NCI-H524 treated with DMSO at 0.1 percent for 48 hours (cell line): ENCODE measurements at places on chromosomes 7 and 10.

DNA sequence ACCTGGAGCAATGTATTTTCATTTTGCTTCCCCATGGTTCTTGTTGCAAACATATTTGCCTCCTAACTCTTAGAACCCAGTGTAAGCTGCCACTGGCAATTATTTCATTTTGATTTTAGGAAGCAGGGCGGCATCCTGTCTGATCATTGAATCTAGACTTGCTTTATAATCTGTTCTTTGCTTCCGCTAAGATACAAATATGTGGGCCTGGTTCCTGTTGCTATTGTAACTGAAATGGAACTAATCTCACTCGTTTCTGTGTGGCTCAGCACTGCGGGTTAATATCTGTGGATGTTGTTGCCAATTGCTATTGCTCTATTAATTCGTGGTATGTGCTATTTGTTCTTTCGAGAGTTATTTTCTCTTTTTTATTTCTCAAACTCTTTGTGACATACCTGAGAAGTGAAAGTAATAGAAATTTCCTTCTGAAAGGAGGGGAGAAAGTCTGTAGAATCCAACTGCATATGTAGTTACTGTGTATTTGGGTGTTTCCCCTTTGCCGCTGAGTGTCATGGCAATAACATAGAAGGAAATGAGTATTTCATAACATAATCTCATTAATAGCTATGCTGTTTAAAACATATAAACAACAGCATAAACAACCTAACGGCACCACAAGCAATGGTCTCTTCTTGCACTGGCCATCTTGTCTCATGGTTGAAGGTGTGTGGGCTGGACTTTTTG is 62.4 kb downstream of the FZD1 start:
- no peak for DNase-seq

DNA sequence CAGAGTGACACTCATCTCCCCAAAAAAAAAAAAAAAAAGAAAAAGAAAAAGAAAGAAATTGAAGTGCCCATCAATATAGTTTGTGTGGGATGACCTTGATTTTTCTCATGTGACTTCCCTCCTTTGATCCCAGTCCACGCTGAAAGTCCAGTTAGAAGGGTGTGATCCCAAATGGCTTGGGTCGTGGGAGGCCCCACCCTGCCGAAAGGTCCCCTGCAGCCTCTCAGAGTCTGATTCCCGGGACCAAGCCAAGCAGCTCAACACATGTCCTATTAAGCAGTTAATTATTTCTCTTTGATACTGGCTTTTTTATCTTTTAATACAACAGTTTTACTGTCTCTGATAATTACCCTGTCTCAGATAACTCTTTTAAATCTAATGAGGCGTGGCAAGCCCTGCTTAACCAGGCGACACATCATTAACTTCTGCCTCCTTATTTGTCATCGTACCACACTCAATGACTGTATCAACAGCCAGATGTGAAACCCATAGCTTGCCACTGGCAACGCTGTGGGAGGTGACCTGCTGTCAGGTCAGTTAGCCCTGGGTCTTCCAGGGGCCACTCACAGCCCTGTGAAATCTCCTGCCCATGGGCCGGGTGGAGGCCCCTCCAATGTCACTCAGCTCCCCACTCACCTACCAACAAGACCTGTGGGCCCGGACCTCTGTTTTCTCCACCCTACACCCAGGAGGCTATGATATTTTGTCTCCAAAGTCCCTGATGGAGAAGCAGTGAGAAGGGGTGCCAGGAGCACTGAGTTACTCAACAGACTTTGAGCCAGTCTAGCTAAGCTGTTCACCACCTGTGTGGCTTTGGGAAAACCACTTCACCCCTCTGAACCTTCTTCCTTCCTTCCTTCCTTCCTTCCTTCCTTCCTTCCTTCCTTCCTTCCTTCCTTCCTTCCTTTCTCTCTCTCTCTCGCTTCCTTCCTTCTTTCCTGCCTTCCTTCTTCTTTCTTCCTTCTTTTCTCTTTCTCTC is 110.0 kb upstream of the SFMBT2 start:
- DNase-seq: peak; percentile 21

GRCh38 chr7:3304131-3304530 is 3.1 kb downstream of the SDK1 start:
- DNase-seq: no peak

- DNase-seq: no peak
These were observed 500.4 kb downstream of the PTPRN2 start for GRCh38 chr7:158087196-158087595.

GRCh38 chr7:74418076-74418475 is 35.6 kb upstream of the GTF2IRD1 start:
- no peak for DNase-seq

DNA sequence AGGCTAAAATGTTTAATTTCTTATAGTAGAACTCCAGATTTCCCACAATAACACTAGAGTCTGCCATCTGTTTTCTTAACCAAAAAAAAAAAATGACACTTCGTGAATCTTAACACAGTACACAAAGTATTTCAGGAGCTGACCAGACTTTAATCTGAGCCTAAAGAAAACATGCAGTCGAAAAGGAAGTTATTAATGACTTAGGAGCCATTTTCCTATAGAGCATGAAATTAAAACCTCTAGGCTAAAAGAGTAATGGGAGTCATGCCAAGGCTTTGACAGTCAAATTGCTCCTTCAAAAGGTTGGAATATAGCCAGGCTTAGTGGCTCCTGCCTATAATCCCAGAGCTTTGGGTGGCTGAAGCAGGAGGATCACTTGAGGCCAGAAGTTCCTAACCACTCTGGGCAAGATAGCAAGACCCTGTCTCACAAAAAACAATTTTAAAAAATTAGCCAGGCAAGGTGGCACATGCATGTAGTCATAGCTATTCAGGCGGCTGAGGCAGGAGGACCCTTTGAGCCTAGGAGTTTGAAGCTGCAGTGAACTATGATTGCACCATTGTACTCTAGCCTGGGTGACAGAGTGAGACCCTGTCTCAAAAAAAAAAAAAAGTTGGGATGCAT is 13.6 kb downstream of the MICU1 start:
- DNase-seq: peak; percentile 10

DNA sequence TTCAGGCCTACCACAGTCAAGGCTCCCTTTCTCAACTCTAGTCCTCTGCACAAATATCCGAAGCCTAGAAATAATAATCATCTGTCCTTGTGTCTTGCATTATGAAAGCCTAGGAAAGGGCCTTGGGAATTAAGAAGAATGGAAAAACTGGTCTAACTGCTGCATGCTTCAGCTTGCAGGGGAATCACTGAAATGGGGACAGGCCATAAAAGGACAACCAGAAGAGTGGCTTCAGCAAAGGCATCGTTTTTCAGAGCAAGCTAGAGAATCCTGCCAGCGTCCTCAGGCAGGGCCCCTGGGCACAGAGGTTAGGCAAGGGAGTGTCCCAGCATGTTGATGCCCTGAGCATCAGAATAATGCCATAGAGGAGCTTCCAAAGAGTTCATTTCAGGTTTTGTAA is 13.2 kb downstream of the ERVW-1 start:
- DNase-seq: no peak

DNA sequence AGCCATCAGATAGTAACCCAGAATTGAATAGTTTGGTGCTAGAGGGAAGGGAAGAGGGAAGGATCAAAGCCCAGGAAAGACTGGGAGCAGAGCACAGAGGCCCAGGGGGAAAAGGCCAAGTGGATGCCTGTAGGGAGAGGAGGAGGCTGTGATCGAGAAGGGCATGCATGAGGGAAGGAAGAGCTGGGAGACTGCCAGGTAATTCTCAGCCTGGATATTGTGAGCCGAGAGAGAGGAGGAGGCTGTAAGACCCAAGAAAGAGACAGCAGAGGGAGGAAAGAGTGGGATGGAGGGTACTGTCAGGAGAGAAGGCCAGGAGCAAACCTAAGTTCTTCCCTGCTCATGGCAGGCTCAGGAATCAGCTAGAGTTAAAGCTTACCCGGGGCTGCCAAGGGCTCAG is 178.2 kb downstream of the CCDC3 start:
- no peak for DNase-seq

DNA sequence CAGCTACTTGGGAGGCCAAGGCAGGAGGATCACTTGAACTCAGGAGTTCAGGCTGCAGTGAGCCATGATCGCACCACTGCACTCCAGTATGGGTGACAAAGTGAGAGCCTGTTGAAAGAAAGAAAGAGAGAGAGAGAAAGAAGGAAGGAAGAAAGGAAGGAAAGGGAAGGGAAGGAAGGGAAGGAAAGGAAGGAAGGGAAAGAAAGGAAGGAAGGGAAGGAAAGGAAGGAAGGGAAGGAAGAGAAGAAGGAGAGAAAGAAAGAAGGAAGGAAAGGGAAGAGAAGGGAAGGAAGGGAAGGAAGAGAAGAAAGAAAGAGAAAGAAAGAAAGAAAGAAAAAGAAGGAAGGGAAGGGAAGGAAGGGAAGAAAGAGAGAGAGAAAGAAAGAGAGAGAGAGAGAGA is 61.5 kb downstream of the CLIP2 start:
- no peak for DNase-seq

GRCh38 chr10:110829721-110830410 is 41.9 kb upstream of the PDCD4 start:
- no peak for DNase-seq

GRCh38 chr7:102198417-102198956 is 88.2 kb upstream of the SH2B2 start:
- no peak for DNase-seq

- DNase-seq: no peak
These were observed 89.5 kb downstream of the ZNF92 start for GRCh38 chr7:65463184-65463583.

DNA sequence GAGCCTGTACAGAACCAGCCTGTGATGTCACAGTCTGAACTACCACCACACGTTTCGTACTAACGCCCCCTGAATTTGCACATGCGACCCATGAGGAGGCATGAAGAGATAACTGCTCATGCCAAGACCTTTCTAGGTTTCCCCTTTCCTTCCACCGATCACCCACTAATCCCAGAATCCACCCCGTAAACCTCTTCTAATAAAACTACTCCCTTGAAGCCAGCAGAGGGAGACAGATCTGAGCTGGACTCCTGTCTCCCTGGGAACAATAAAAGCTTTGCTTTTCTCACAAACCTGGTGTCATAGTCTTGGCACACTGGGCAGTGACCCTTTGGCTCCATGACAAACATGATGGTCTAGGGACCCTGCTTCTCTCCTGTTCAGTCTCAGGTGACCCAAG is 144.5 kb downstream of the FRMD4A start:
- no peak for DNase-seq

- DNase-seq: no peak
These were observed 47.6 kb downstream of the ADCYAP1R1 start for GRCh38 chr7:31099451-31100444.

DNA sequence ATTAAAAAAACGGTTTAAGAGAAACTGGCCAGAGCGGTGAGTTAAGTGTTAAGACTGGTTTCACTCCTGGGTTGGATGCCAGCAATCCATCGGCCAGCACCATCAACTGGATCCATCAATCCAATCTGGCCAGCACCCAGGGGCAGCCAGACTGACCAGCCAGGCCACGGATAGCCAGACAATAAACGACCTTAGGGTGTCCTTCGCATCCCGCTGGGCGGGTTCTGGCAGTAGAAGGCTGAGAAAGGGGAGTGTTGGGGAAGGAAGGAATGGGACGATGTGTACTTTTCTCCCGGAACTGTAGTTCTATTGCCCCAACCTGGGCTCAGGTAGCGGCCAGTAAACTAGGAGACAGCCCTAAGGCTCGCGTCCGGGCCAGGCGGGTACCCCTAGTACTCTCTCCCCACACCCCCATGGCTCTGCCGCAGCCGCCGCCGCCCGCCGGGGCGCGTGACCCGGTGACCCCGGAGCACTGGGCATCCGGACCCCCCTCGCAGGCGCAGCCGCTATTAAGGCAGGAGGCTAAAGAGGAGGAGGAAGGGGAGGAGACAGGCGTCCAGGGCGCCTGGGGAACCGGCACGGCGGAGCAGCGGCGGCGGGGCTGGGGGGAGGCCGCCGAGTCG is at the start of gene CASD1:
CASD1 (plus strand) TSS at position 546 of the 623 bp plus-strand sequence. CDS start 276 bp downstream, outside the sequence.
- DNase-seq: no peak

- DNase-seq: no peak
These were observed 60.2 kb downstream of the VCL start for GRCh38 chr10:74058071-74058470.

GRCh38 chr7:96061844-96062243 is 260.1 kb downstream of the SLC25A13 start:
- no peak for DNase-seq
